Suprapubic skin (tissue), 4 donors: ENCODE measurements at places on chromosomes 5 and 9. TPM values are rescaled to one million over a fixed set of nuclear protein-coding genes. Genes with fewer than 3 reads are reported as not detected.

DNA sequence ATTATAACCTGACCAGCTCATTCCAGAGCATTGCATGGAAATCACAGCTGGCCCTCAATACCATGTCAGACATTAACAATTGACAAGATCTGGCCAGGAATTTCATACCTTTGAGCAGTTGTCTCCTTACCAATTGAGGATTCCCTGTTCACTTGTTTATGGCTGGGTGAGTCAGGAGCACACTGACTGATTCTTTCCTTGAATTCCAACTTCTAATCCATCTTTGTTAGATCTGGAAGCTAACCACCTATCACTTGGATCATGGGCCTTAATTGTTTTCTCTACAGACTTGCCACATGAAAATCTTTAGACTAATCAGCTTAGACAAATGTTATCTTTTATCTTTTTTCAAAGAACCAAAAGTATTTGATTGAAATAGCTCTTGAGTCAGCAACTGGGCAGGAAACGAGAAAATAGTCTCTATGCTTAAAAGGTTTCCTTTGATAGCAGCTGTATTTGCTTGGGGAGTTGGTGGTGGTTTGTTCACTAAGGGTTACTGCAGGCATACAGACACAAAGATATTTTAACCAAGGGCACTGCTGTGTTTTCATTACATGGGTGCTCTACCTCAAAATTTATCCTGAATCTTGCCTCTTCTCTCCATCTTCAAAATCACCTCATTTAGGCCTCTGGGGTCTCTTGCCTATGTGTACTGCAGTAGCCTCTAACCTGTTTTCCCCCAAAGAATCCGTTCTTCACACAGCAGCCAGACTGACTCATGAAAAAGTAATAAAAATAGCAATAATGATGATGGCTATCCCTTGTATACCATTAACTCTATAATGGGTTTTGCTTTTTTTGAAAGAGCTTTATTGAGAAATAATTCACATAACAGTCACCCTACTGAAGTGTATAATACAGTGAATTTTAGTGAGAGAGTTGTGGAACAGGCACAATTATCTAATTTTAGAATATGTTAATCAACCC, 197.0 kb upstream of the NMUR2 start:
- DNase-seq = no peak

DNA sequence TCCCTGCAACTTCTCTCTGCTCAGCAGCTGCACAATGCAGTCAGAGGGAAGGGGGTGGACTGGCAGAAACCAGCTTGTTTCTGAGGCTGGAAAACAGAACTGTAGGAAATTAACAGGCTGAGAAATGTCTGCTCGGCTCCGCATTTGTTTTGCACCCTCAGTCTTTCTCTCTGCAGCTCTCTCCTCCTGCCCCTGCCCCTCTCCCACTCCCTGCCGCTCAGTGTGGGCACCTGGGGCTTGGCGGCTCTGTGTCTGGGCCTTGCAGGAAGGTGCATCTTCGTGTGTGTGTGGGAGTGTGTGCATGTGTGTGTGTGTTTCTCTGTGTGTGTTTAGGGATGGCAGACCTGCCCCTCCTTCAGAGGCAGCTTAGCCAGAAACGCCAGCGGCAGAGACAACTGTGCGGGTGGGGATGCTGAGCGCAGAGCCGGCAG, 53.0 kb downstream of the PCDH1 start:
- no peak for DNase-seq

GRCh38 chr9:96084331-96084734, 208.8 kb downstream of the ERCC6L2 start:
- DNase-seq = no peak

The STOM gene
- total RNA-seq = 179 TPM

The SMIM33 gene
- not detected for total RNA-seq

The PHF24 gene
- total RNA-seq = 0.26 TPM

DNA sequence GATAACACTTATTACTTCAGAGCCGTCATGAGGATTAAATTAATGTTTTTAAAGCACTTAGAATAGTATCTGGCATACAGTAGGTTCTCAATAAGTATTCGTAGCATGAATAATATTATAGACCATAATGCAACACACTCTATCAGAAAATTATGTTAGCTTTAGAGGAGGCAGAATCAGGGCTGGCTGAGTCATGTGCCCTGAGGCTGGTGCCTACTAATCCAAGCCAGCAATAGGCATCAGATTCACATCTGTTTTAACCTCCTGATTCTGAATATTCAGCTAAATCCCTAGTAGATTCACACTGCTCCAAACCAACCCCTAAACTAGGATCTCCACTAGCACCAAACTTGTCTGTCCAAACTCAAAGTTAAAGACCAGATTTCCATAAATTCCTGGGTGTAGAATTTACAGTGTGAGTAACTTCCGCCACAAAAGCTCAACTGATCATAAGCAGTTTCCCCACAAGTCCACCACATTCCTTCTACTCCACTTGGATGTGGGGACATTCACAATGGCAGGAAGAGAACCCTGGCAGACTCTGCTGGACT, 170.0 kb upstream of the DAPK1 start:
- no peak for DNase-seq

DNA sequence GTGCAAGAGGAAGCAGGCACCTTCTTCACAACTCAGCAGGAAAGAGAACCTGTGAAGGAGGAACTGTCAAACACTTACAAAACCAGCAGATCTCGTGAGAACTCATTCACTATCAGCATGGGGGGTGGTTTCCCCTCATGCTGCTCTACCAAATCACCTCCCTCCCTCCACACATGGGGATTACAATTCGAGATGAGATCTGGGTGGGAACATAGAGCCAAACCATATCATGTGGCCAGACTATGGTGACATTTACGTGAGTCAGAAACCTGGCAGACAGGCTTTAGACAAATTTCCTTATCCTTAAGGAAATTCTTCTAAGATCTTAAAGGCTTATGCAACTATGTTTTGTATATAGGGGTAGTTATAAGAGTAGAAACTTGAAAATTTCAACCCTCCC, 8.7 kb upstream of the AOPEP start:
- no peak for DNase-seq

DNA sequence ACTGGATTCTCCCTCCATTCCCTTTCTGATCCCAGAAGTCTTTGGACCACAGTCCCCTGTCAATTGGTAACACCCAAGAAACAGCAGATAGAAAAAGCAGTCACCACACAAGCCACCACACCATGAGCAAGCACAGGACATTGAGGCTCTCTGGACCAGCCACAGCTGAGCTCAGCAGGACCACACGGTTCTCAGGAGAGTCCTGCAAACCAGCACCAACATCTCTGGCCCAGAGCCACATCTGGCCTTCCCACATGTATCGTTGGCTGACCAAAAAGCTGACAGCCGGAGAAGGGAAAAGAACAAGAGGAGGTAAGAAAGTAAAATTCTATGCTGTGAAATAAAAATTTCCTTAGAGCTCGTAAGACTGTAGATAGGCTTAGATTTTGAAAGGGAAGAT, 56.7 kb downstream of the KLHL3 start:
- DNase-seq = no peak

The ENTPD2 gene
- 13.3 TPM for total RNA-seq

DNA sequence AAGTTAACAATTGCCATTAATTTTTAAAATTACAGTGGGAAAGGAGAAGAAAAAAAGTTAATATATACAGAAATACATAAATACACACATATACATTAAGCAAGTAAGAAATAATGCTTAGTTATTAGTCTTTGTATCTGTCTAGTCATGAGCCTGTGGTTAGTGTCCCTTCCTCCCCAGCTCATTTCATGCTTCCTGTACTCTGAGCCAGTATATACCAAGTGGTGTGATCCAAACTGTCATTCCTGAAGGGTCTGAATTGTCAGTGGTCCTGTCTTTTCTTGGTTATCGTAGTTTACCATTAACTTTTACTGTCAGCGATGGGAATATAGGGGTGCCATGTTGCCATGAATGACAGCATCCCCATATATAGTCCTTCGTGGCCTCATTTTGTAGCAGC, 24.2 kb upstream of the STOM start:
- no peak for DNase-seq

The LCN9 gene
- total RNA-seq = not detected

DNA sequence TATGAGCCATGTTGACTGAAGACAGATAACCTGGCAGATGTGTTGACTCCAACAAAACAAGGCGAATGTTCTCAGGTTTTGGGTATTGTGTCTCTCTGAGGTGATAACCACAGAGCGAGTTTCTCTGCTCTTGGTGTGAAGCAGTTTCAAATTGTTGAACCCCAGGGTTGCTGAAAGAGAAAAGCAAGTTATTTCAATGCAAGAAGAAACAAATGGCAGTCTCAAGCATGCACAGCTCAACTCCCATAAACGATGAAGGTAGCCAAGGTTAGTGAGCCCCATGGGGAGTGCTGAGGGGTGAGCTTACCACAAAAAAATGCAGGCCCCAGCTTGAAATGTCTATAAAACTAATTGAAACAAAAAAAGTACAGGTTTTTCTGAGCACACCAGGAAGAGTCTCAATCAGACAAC, 220.8 kb upstream of the DAPK1 start:
- DNase-seq = no peak

- no peak for DNase-seq
Observed at GRCh38 chr9:133825555-133826218, 87.5 kb upstream of the SARDH start.

- DNase-seq = no peak
Observed at GRCh38 chr5:74556006-74556405, 84.5 kb downstream of the ENC1 start.

The NMUR2 gene
- not detected for total RNA-seq

- DNase-seq = no peak
Observed at GRCh38 chr9:102778746-102779145, 216.4 kb upstream of the CYLC2 start.

DNA sequence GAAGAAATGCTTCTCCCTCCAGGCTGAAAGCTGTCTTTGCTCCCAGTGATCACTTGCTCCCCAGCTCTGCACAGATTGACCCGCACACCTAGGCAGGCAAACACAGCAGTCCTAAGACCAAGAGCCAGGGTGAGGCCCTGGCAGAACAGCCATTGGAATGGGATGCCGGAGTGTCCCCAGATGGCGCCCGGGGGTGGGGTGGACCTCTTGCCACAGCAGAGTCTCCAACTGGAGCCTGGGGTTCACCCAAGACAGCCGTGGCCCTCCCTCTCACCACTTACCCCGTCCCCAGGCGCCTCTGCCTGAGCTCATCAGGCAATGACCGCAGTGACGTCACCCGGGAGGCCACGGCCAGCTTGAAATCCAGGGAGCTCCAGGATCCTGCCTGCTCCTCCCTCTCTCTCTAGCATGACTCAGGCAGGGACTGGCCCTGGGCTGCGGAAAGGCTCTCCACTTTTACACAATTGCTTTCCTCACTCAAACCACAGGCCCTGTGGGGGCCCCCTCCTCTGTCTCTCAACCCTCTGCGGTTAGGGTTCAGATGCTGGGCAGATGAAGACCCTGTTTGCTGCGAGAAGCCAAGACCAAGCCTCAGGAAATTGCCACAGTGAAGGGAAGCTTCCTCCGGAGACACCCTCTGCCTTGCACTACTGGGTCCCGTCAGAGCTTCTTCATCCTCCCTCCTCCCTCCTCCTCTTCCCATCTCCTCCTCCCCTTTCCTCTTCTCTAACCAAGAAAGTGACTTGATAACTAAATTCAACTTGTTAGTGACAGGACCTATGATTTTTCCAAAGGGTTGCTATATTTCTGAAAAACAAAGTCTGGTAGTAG, 24.3 kb upstream of the PTGES start:
- DNase-seq = peak; percentile 98

The SLC35D2 gene
- 11.3 TPM for total RNA-seq

The CTSV gene
- 79.9 TPM for total RNA-seq

- no peak for DNase-seq
Observed at GRCh38 chr5:78627175-78627574, 21.4 kb downstream of the LHFPL2 start.

DNA sequence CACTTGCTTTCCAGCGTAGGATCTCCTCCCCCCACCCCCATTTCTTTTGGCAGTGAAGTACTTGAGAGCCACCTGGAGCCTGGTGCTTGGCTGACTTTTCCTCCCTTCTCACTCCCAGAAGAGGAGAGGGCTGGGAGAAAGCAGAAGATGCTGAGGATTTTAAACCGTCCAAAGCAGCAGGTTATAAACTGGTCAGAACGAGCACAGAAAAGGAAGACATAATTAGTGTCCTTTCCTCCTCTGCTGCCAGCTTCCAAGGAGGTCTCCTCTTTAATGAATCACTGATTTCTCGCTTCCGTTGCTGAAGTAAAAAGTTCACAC, 563 bp upstream of the FGF10 start:
- DNase-seq = no peak

DNA sequence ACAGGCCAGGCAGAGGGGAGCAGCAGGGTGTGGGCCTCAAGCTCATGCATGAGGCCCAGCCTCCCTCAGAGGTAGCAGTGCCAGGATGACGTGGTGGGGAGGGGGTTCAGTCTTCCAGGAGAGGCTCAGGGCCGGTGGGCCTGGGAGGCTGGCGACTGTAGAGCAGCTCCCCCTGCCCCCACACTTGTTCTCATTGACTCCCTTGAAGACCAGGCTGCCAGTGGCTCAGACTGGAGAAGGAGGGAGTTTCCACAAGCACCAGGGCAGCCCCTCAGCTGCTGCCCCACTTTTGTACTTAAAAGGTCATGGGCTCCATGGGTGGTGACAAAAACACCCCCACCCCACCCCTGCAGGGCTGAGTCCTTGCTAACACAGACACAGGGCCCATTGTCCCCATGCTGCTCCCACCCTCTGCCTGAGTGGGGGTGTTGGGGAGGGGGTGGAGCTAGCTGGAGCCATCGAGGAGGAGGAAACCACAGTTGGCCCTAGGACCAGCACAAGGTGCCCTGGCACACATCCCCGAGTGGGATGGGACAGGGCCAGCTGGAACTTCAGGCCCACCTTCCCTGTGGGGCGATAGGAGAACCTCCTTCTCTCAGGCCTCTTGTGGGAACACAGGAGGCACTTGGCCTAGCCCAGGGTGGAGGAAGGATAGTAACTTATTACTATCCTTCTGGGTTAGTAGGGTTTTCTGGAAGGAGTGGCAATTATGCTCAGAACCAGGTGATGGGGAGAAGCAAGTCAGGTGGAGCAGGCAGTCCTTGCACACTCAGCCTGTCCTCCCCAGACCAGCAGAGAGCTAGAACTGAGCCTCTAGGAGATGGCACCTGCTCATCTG, 10.7 kb downstream of the PDLIM4 start:
- no peak for DNase-seq

GRCh38 chr9:28671000-28671399, 1097.7 kb upstream of the C9orf72 start:
- no peak for DNase-seq

DNA sequence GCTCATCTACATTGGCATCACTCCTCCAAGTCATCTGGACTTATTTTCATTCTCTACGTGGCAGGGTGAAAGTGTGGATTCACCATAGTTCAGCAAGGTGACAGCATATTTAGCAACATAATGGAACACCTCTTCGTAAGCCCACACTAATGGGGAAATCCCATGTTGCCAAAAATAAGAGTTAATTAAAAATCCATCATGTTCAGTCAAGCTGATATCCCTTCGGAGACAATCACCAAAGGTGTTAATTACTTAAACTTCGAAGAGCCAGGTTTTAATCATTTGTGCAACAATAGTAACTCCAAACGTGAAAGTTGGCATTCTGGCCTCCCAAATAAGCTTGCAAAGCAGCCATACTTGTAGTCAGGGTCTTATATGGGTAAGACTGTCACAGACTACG, 242.9 kb downstream of the NSG2 start:
- DNase-seq = no peak

- DNase-seq = no peak
Observed at GRCh38 chr5:178160176-178160575, 6.5 kb upstream of the NHP2 start.
